Kidney (tissue), 22 donors: ENCODE measurements at places on chromosomes 12 and 14. TPM values are rescaled to one million over a fixed set of nuclear protein-coding genes. Genes with fewer than 3 reads are reported as not detected.

DNA sequence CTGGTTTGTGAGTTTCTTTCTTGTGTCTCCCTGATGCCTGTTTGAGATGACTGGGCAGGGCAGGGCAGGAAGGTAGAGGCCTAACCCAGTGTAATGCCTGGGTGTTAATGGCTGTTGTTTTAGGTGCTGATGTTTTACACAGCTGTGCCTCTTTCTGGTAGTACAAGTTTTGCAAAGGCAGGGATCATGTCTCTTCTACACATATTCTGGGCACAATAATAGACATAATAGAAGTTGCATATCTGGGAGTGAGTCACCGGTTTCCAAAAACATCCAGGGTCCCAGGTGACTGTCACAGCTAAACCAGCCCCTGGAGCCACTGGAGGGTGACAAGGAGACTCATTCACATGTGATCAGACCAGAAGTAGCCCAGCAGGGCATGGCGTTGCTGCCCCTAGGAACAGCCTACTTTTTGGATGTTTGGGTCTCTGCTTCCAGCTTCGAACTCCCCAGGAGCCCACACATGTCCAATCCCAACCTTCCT, 18.1 kb downstream of the TPCN1 start:
- DNase-seq = no peak

- DNase-seq = no peak
These were observed 44.9 kb downstream of the YLPM1 start for GRCh38 chr14:74807853-74808545.

Gene TMEM229B
- 3.1 TPM for polyA plus RNA-seq

GRCh38 chr12:47417121-47417520, 288.7 kb downstream of the RPAP3 start:
- no peak for DNase-seq

Gene MYF6
- polyA plus RNA-seq = not detected

Gene AKAP5
- 0.71 TPM for polyA plus RNA-seq

DNA sequence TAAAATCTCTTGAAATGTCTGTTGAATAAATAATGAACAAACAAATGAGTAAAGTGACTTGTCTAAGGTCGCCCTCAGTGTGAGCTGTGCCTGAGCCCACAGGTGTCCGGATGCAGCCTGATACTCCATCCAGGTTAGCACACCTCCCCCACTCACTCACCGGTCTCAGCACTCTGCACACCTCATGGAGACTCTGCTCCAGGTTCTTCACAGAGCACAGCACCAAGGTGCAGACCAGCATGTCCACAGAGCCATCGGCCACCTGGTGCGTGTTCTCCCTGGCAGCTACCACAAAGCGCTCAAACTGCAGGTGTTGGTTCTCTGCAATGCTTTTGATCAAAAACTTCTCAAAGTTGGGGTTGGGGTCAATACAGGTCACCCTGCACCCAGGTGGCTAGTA, 4.1 kb upstream of the KRT7 start:
- DNase-seq = no peak

DNA sequence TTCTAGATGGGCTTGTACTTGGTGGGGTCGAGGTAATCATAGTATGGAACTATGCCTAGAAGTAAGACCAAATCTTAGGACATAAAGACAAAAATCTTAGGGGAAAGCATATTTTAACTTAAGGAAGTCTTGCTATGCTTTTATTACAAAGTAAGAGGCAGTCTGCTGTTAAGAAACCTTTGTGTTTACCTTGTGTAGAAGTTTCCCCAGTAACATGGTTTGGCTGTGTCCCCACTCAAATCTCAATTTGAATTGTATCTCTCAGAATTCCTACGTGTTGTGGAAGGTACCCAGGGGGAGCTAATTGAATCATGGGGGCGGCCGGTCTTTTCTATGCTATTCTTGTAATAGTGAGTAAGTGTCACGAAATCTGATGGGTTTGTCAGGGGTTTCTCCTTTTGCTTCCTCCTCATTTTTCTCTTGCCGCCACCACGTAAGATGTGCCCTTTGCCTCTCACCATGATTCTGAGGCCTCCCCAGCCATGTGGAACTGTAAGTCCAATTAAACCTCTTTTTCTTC, 162.5 kb upstream of the ABCD2 start:
- no peak for DNase-seq

DNA sequence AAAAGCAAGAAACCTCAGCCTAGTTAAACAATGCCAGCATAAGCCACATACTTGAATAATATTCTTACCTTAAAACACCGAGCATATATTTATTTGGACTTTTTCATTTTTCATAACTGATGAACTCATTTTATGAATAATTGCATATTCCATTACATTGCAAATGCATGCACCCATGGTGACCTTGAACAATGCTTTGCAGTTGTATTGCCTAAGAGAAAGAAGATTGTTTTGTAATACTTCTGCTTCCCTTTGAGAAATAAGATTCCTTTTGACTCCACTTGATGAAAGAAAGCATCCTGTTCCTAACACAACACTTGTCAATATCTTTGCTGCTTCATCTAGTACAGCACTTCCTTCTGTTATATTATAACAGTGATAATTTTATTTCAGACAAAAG, 1182.2 kb downstream of the FLRT2 start:
- DNase-seq = no peak

GRCh38 chr12:56299308-56299852, 750 bp downstream of the CS start:
- DNase-seq = no peak

GRCh38 chr12:6939191-6939540, 4.5 kb upstream of the RNU7-1 start:
- no peak for DNase-seq

Gene BICDL1
- 60.5 TPM for polyA plus RNA-seq

Gene SLC35F4
- polyA plus RNA-seq = 0.30 TPM

Gene GLIPR1
- 2.3 TPM for polyA plus RNA-seq

- peak; percentile 72 for DNase-seq
These were observed 82.8 kb downstream of the TNFAIP2 start for GRCh38 chr14:103206023-103206481.

Gene POU6F1
- 5.2 TPM for polyA plus RNA-seq

DNA sequence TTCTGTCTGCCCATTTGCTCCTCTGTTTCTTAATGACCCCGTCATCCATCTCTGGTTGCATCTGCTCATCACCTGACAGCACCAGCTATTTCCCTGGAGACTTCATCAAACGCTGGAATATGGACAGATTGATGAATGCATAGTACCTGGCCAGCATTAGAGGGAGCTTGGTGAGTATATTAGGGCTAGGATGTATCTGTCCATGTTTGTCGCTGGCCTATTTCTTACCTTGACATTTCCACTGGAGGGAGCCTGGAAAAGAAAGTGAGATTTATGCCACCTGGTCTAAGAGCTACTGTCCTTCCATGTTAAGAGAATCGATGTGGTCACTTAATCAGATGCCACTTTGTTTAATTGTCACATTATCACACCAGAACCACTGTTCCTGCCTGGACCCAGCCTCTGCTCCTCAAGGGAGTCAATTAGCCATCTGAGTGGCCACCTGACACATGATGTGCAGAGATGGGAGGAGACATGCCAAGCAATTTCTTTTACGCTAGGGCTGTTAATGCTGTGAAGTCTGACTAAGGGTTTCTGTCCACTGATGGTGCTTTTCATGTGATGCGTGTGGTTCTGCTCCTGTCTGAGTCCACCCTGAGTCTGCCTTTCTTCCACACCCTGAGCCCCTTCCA, 75.3 kb upstream of the SFSWAP start:
- no peak for DNase-seq

DNA sequence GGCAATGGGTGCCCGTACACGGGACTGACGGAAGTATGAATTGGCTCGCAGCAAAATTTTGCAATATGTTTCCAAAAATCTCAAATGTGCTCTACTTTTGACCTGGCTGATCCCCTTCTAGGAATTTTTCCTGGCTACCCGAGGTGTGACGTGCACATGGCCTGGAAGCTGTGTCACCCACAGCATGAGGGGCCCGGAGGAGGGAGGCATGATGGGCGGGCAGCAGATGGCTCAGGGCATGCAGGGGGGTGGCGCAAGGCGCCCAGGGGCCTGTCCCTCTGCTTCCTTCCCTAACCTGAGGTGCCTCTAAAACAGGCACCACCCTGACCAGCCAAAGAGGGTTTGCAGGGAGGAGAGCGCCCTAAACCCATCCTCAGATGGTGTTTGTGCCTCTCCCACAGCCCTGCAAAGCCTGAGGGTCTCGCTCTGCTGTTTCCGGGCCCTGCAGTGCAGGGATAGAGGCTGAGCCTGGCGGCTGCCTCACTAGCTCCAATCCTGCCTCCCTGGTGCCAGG, 6.7 kb downstream of the GPR132 start:
- DNase-seq = no peak

Gene JDP2
- 20.1 TPM for polyA plus RNA-seq

Gene OSGEP
- polyA plus RNA-seq = 30.3 TPM

Gene POTEM
- polyA plus RNA-seq = not detected

DNA sequence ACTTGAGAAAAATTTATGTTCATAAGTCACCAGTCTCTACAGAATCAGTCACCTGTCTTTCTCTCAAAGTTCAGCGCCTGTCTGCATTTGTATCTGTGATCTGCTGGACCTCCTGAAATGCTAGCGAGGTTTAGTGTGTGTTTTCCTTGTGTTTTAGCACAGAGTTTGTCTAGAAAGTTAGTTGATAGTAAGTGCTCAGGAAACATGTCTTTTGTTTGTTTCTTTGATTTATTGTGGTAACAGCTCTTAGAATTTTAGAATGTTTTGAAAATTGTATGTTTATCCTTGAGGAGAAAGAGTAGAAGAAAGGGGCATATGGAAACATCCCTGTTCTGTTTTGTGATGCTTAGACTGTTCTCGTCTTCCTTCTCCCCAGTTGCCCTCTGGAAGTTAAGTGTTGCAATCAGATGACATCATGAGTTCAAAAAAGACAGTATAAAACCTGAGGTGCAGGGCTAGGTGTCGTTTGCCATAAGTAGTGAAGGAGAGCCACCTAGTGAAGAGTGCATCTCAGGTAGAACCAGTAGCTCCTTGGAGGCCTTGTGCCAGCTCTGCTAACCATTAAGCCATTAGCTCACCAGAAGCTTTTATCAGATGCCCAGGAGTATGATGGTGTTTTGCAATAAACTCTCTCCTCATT, 44.8 kb downstream of the FBXW8 start:
- DNase-seq = no peak

DNA sequence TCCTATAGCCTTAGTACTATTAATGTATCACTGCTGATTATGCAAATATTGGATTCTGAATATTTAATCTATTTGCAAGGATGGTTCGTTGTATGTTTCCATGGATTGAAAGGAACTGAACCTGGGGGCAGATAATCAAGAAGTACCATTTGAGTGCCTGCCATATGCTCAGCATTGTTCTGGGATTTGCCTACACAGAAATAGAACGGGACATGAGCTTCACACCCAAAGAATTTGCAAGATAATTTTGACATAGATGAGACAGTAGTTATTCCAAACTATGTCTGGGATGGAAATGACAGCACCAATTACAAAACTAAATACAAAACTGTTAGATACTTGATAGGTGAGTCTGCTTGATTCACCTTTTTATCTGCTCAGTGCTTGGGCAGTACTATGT, 132.7 kb upstream of the NPAS3 start:
- DNase-seq = no peak

Gene SIX1
- polyA plus RNA-seq = 0.13 TPM

- DNase-seq = peak; percentile 47
These were observed 72.0 kb upstream of the CCND2 start for GRCh38 chr12:4201333-4202100.

Gene KRT2
- polyA plus RNA-seq = not detected

GRCh38 chr12:14239935-14240872, 125.3 kb upstream of the ATF7IP start:
- peak; percentile 82 for DNase-seq

- no peak for DNase-seq
These were observed 2.1 kb upstream of the PLEK2 start for GRCh38 chr14:67413806-67414769.

Gene SLC10A1
- not detected for polyA plus RNA-seq

DNA sequence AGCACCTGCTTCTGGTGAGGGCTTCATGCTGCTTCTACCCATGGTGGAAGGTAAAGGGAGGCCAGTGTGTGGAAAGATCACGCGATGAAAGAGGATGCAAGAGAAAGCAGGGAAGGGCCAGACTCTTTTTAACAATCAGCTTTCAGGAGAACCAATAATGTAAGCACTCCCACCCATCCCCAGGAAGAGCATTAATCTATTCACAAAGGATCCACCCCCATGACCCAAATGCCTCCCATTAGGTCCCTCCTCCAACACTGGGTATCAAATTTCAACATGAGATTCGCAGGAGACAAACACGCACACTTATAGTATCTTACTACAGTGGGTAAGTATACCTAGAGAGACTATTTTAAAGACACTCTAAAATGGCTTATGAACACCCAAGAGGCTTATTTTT, 80.5 kb upstream of the TMCC3 start:
- peak; percentile 57 for DNase-seq

DNA sequence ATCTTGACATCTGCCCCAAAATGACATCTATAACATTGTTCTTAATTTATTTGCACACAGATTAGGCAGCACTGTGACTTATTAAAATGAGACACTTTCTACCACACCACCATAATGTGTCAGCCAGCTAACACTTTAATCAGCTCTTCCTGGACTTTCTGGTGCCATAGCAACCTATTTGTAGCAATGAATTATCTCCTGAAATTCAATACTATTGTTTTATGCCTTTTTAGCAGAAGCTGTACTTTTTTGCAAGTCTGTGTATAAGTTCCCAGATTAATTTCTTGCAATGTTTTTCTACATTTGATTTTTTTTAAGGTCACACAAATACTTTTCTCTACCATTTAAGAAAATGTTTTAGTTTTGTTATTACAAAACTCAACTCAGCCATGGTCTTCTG, 72.8 kb upstream of the SAV1 start:
- DNase-seq = no peak

Gene KCNC2
- polyA plus RNA-seq = not detected

Gene TSPAN19
- 1.3 TPM for polyA plus RNA-seq

GRCh38 chr12:13587721-13588390, 391.3 kb downstream of the EMP1 start:
- DNase-seq = no peak

DNA sequence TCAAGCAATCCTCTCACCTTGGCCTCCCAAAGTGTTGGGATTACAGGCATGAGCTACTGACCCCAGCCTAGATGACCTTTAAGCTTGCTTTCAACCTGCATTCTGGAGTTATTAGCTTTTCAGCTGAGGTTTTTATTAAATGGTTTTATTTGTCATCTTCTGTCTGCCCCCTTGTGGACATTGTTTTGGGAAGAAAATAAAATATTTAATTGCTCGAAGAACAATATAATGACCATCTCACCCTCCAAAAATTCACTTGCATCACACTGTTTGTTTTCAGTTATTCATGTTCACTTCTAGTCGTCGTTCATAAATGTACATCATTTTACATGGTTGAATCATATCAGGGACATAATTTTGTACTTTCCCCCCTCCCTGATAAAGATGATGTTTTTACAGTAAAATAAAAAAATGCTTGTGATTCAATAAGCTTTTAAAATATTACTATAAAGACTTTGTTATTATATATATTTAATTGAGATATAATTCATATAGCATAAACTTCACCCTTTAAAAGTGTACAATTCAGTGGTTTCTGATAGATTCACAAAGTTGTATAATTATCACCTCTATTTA, 10.1 kb upstream of the SPATS2 start:
- peak; percentile 73 for DNase-seq

Gene CRIP1
- polyA plus RNA-seq = 272 TPM

GRCh38 chr12:100402763-100403162, 45.9 kb downstream of the SLC17A8 start:
- DNase-seq = no peak

GRCh38 chr14:96803958-96804357, 6.8 kb downstream of the VRK1 start:
- no peak for DNase-seq
